Activated naive CD4-positive, alpha-beta T cell treated with anti-CD3 and anti-CD28 coated beads for 36 hours (primary cell): ENCODE measurements at places on chromosomes 6 and 20.

GRCh38 chr6:142183351-142183750 lies 36.3 kb downstream of the VTA1 start:
- DNase-seq: no peak

DNA sequence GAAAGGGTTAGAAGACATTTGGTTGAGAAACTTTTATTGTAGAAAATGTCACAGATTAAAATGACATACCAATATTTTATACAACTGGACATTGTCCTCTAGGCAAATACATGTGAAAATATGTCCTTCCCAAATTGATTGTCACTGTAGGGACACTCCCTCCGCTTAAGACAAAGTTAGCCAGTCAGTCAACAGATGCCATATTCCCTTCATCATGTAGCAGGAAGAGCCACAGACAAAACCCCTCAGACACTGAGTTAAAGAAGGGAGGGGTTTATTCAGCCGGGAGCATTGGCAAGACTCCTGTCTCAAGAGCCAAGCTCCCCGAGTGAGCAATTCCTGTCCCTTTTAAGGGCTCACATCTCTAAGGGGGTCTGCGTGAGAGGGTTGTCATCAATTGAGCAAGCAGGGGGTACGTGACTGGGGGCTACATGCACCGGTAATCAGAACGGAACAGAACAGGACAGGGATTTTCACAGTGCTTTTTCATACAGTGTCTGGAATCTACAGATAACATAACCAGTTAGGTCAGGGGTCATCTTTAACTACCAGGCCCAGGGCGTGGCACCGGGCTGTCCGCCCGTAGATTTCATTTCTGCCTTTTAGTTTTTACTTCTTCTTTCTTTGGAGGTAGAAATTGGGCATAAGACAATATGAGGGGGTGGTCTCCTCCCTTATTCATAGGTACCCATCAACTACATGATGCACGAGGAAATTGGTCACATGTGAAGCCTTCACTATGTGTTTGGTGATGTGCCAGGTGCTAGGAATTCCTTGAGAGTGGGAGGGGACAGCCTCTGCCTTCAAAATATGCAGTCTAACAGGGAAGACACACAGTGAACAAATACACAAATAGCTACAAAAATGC lies 155.7 kb upstream of the CDYL start:
- DNase-seq: no peak

DNA sequence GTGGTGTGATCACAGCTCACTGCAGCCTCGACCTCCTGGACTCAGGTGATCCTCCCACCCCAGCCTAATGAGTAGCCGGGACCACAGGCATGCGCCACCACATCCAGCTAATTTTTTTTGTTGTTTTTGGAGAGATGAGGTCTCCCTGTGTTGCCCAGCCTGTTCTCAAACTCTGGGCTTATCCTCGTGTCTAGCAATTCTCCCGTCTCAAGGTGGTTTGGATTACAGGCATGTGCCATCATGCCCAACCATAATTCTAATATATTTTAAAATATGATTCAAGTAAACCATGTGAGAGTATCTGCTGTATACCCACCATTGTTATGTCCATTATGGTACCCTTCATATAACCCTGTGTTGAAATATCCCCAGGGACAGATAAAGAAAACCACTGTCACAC lies 60.3 kb upstream of the C20orf144 start:
- no peak for DNase-seq

DNA sequence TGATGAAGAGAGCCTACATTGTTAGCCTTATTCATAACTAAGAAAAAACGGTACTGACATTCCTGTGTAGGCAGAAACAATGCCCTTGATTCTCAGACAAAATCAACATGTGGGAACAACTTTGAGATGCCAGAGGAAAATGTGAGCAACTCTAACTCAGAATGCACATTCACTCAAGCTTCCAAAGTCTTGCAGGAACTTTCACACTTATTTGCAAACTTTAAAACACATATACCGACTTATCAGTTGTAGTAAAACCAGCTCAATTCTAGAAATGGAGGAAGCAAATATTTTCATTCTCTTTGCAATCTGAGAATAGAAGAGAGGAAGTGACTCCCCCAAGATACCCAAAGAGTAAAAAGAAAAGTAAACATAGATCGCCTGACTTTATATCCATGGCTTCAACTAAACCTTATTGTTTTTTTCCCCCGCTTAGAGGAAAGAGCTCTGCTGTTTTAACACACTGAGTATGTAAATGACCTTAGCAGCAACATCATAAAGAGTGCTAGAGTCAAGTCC lies 117.6 kb downstream of the EPB41L2 start:
- DNase-seq: no peak

DNA sequence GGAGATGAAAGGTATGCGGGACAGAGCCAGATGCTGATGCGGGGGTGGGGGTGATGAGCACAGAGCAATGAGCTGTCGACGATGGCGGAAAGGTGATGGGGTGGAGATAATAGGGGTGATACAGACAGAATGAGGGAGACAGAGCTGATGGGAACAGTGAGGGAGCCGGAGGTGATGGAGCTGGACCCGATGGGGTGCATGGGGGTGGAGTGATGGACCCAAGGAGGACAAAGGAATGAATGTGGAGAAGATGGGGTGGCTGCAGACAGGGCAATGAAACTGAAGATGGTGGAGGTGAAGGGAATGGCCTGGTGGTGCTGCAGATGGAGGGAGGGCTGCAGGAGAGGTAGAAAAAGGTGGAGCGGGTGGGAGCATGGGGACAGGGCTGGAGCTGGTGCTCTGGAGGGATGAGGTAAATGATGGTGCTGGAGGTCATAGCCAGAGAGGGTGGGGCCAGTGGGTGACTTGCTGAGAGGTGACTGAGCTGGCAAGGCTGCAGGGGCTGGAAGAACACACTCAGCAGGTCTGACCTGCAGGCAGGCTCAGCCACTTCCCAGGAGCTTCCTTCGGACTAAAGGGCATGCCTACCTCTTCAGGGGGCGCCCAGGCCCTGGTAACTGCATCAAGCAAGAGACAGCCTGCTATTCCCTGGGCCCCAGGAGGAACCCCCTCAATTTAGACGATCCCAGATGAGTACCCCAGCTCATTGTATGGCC lies 6.0 kb upstream of the FOXS1 start:
- DNase-seq: no peak

GRCh38 chr6:139509167-139509566 lies 134.7 kb upstream of the CITED2 start:
- DNase-seq: no peak

DNA sequence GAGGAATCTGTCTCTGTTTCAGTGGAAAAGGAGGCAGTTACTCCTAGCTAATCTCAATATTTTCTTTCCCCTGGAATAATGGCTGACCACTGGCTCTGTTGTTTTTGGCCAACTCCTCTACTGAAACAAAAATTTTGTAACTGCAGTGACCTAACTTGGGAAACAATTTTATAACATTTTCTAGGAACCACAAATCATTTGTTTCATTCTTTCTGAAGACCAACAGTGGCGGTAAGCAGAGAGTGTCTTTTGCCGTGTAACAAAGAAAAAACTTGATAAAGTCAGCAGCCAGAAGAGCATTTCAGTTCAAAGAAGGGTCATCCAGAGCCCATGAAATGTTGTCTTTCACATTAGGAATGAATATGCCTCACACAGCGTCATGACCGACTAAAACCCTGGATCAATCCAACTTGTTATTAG lies 11.8 kb upstream of the BFSP1 start:
- no peak for DNase-seq

DNA sequence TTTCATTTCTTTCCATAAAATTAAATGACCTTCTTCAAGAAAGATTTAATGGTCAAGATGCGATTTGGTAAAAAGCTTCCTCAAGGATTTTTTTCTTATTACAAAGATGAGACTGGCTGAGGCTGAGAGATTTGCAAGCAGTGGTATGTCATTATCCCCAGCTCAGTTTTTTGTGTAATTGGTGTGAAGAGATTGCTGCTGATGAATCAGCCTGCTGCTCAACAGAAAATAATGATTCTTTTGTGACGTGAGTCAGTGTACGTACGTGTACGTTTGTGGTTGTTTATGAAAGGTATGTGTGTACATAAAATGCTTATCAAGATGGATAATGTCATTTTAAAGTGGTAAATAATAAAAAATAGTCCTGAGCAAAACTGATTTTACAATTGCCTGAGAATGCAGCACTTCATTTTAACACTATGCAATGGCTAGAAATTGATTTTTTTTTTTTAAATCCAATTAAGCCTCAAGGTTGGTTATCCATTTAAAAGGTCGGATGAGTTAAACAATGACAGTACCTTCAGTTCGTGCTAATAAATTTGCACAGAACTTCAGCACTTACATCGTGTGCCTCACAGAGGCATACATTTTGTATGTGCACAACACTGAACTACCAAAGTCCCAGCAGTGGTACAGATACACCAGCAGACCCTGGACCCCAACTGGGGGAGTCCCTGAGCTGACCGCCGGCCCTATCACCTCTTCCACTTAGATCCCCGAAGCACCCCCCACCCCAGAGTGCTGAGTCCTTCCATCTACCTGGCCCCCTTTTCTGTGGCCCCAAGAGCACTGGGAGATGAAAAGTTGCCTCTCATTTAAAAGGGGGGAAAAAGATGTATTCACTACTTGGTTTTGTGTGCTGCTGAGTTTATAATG lies 9.7 kb upstream of the NPEPL1 start:
- no peak for DNase-seq

DNA sequence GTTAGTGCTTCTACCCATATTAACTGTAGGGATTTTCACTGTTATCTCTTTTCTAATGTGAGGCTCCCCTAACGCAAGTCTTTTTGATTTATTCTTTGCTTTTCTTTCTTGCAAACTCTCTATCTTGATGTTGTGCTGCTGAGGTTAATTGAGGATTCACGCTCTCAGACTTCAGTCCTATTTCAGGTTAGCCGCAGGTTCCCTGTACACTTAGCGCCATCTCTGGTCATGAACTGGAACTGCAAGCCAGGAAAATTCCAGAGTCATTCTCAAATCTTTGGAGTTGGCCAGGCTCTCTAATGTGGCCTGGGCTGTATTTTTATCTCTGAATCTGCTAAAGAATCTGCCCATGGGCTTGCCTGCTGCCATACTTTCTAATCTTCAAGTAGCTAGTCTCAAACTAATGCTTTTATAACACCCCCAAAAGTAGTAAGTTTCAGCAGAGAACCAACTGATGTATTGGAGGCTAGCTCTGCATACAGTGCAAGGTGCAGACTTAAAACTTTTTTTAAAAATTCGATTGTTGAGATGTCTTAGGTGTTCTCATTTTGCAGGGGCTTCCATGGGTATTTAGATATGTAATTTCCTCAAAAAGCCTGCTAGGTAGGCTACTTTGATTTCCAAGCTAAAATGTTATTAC lies 91.1 kb upstream of the OPRM1 start:
- DNase-seq: peak; percentile 24

DNA sequence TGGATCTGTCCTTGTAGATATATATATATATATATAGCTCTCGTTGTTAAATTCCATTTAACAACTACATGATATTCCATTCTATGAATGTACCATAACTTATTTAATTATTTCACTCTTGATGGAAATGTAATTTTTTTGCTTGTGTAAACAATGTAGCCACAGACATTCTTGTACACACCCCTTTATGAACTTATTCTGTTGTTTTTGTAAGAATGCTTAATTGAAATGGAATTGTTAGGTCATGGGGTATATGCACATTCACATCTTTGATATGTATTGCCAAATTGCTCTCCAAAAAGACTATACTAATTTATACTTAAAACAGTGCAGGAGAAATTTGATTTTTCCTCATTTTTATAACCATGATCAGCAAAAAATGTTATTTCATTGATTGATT lies 67.2 kb downstream of the MAP3K4 start:
- no peak for DNase-seq

GRCh38 chr20:10111139-10111958 lies 76.6 kb downstream of the ANKEF1 start:
- no peak for DNase-seq

- DNase-seq: no peak
These were observed 117.0 kb downstream of the EPB41L2 start for GRCh38 chr6:130946076-130946475.

GRCh38 chr20:62696434-62696957 lies 12.1 kb upstream of the NTSR1 start:
- no peak for DNase-seq

DNA sequence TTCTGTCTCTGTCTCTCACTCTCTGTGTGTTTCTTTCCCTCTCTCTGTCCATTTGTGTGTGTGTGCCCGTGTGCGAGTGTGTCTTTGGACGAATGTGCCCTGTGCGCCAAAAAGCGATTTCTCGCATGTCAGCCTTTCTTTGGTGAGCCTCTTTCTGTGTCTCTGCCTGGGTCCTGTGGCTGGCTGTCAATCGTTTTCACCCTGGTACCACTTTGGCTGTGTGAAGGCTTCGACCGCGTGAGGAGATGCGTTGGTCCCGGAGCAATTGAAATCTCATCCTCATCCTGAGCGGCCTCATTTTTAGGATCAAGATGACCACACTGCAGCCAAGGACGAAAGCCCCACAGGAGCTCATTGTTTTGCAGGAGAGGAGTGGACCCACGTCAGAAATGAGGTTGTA lies 288.9 kb upstream of the ZNF337 start:
- DNase-seq: no peak

- no peak for DNase-seq
These were observed 32.9 kb downstream of the TRAM2 start for GRCh38 chr6:52543729-52544601.

DNA sequence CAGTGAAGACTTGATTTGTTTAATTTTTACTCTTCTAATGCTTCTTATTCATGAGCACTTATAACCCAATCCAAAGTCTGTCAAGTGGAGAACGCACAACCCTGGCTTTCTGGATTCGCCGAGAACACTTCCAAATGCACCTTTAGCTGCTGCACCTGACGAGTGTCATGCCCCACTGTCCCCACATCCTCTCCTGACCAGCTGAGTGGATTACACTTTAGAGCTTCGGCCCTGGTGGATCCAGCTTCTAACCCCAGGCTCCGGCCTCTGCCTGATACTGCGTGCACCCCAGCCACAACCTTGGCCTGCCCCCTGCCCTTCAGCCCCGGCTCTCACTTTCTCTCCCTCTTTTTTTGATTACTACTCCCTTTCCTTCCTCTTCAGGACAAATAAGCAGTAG lies 258.8 kb downstream of the TMEM242 start:
- DNase-seq: no peak

DNA sequence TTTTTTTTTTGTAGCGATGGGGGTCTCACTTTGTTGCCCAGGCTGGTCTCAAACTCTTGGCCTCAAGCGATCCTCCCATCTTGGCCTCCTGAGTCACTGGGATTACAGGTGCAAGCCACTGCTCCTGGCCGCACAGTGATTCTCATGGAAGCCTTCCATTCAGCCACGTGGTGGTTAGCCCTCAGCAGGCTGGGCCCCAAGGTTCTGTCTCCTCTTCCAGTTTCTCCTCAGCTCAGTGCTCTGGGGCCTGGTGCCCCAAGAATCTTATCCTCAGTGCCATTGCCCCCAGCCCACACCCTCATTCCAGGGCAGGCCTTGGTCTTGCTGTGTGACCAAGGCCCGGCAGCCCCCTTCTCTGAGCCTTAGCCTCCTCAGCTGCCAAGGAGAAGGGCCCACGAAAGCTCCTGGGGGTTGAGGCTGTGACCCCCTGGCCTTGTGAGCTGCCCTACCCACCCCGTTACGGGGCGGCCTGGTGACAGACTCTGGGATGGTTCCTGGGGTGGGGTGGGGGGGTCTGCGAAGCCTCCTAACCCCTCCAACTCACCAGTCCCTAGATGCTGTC lies 16.4 kb downstream of the SRC start:
- no peak for DNase-seq

- peak; percentile 74 for DNase-seq
These were observed at the start of gene C6orf62 for GRCh38 chr6:24719125-24719971. C6orf62 (minus strand) TSS chr6:24719154; CDS start chr6:24718668, 486 bp downstream.
